ENCODE measurements at places on chromosomes 12 and 14.
A peak's percentile ranks its signal among the peaks of the same experiment; 100 is the strongest.

- no peak for DNase-seq
Measured at GRCh38 chr14:37668646-37669045, 73.2 kb downstream of the TTC6 start.

DNA sequence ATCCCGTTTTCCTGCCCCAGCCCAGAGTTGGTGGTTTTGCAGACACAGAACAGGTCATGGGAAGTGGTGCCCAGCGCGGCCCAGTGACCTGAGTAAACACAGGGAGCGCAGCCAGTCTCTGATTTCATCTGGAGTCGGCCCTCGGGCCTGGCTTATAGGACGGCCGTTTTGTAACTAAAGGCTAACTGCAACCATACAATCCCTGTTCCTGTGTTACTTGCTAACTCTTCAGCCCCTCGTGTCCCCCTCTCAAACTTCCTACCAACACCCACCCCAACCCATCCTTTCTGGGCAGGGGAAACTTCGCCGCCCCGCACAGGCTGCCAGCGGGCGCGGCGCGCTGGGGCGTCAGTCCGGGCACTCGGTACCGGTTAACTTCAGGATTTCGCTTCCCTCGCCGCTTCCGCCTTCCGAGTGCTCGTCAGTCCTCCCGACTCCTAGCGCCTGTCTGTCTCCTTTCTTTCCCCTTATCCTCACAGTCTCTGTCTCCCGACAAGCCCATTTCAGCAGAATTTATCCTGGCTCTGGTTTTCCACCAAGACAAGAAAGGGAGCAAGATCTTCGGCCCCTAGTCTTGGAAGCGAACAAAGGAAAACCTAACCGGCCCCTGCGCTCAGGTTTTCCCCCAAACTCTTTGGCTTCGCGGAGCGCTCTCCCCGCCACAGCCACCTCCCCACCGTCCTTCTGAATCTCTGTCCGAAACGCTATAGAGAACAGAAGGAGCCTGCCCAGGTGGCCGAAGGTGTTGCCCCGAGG is 2.0 kb downstream of the SIX1 start:
- DNase-seq, result peak; percentile 59

- no peak for DNase-seq
Measured at GRCh38 chr14:72552236-72552635, 341.7 kb downstream of the DPF3 start.

GRCh38 chr12:85448548-85449139 is 168.6 kb downstream of the ALX1 start:
- DNase-seq, result peak; percentile 23

GRCh38 chr14:32077081-32078022 is at the start of gene ARHGAP5:
Gene ARHGAP5 (plus strand): TSS chr14:32077304. CDS start chr14:32090670, 13,366 bp downstream.
- peak; percentile 70 for DNase-seq
